ENCODE measurements at places on chromosomes 13 and 19.

GRCh38 chr19:35417713-35418534, 30.1 kb upstream of the FFAR2 start:
- no peak for DNase-seq

GRCh38 chr19:14473073-14473977, 1.8 kb downstream of the PTGER1 start:
- DNase-seq: no peak

GRCh38 chr13:111411151-111411858, 90.9 kb downstream of the TEX29 start:
- DNase-seq: no peak

- no peak for DNase-seq
Observed at GRCh38 chr13:112071723-112072533, 5.0 kb downstream of the SOX1 start.

- no peak for DNase-seq
Observed at GRCh38 chr13:89097994-89098393, 1426.8 kb downstream of the SLITRK5 start.

DNA sequence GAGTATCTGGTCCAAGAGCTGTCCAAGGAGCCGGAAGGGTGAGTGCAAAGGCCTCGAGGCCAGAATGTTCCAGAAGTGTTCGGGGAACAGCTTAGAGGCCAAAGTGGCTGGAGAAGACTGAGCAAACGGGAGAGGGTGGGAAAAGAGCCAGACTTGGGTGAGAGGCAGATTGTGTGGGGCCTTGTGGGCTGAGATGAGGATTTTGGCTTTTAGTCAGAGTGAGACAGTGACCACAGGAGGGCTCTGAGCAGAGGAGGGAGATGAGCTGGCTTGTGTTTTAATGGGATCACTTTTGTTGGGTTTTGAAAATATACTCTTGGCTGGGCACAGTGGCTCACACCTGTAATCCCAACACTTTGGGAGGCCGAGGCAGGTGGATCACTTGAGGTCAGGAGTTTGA, 5.6 kb downstream of the NANOS2 start:
- no peak for DNase-seq

Data from stimulated activated CD4-positive, alpha-beta T cell treated with anti-CD3 and anti-CD28 coated beads, Interleukin-1b, Interleukin-23, amount 100 ng/mL, for 1 hour (primary cell).